H9 (cell line): ENCODE measurements at places on chromosomes 3 and 15.

DNA sequence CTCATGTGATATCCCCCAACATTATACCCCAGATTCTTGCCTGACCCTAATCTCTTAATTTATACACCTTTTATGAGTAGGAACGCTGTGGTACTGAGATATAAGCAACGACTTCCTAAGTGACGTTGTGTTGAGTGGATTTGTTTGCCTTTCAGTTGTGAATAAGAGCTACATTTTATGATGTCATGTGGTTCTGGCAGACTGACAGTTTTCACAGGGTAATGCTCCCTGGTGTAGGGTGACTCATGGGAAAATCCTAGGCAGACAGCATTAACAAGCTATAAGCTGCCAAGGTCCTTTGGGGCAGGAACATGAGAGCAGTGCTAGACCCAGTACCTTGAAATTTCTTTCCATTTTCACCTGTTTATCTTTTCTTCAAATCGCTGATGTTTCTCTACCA, 11.2 kb downstream of the C3orf52 start:
- DNase-seq, result no peak

DNA sequence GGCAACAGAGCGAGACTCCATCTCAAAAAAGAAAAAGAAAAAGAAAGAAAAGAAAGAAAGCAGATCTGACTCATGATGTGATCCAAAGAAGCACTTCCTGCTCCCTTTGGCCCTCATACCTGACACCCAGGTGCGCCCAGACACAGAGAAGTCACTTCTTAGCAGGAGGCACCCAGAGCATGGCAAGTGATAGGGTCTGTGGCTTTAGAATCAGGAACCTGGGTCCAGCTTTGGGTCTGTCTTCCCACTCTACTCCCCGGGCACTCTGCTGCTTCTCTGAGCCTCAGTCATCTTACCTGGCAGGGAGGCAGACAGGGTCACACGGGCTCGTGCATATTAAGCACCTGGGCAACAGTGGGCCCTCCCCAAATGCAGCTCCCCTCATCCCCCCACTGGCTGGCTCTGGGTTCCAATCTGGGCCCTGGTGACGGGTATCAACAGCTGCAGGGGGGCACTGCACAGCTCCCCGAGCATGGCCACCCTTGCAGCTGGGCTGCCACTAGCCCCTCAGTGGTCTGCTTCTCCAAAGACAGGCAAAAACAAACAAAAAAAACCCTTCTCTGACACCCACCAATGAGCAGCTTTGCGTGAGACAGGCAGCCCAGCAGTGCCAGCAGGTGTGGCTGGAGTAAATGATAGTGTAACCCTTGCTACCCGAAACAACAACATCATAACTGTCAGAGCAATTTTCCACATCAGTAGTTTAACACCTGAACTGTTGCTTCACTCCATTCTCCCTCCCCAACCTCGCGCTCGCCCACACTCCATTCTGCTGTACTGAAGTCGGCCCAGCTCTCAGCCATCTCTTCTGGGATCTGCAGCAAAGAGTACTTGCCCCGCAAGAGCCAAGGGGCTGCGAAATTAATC, 99.8 kb downstream of the MEGF11 start:
- no peak for DNase-seq

GRCh38 chr3:29215948-29216347, 64.9 kb upstream of the RBMS3 start:
- DNase-seq, result no peak

GRCh38 chr15:22904736-22905135, 66.3 kb downstream of the NIPA2 start:
- no peak for DNase-seq
